ENCODE measurements at places on chromosomes 11 and 22. TPM values are rescaled to one million over a fixed set of nuclear protein-coding genes. Genes with fewer than 3 reads are reported as not detected.

GRCh38 chr11:62922653-62923431 is 1.7 kb upstream of the CHRM1 start:
- DNase-seq: no peak
- H3K36me3 ChIP-seq: no peaks in the 10 kb centered on the region
- H3K4me3 ChIP-seq: no peak overlapping the region
- H3K27me3 ChIP-seq: peaks cover 71% of the 10 kb centered on the region
- H3K4me1 ChIP-seq: peaks cover 20% of the 10 kb centered on the region

GRCh38 chr11:61549662-61550568 is 31.0 kb downstream of the SYT7 start:
- H3K36me3 ChIP-seq: no peaks in the 10 kb centered on the region
- DNase-seq: no peak
- no peak overlapping the region for H3K4me3 ChIP-seq
- no peak overlapping the region for H3K27ac ChIP-seq
- peaks cover 19% of the 10 kb centered on the region for H3K27me3 ChIP-seq
- no peaks in the 10 kb centered on the region for H3K4me1 ChIP-seq

DNA sequence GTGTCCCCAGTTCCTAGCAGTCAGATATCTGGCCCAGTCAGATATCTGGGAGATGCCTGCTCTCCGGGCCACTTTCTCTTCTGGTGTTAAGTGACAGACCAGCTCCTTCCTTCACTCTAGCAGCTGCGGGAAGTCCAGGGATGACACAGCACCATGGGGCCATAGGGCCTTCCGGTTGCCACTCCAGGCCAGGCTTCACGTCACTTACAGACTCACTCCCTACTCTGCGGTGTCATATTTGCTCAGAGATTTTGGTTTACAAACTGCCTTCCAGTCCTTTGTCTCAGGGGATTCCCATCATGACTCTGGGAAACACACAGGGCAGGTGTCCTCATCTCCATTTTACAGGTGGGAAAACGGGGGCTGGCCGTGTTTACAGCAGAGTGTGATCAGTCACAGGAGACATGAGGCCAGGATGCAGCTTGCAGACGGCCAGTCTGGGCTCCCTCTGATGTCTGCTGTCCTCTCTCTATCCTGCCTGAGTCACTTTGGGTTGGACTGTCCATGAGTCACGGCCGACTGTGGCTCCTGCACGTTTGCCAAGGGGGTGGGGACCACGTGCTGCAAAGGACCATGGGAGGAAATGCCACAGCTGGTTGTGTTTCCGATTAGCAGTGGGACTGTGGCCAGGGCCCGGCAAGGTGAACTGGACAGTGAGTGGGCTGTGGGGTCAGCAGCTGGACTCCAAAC is 8.2 kb upstream of the TBC1D22A start:
- H3K4me3 ChIP-seq: no peak overlapping the region
- peaks cover 4% of the 10 kb centered on the region for H3K36me3 ChIP-seq
- peak overlapping the region; percentile 75 for H3K27ac ChIP-seq
- no peak for DNase-seq

DNA sequence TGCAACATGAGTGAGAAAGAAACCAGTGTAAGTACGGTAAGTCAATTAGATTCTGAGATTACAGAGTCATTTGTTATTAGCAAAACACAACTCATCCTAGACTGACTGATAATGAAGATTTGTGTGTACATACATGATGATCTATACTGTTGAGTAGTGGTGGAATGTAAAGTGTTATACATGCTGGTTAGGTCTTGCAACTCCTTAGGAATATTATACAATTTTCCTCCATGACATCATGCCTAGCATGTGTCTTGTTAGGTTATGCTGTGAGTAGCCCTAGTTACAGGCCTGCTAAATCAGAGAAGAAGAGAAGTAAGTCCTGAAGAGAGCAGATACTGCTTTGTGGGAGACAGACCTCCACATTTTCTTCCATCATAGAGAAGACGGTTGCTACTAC is 880.6 kb downstream of the LUZP2 start:
- no peak for DNase-seq
- no peaks in the 10 kb centered on the region for H3K4me1 ChIP-seq
- no peaks in the 10 kb centered on the region for H3K27me3 ChIP-seq
- H3K27ac ChIP-seq: no peak overlapping the region

GRCh38 chr11:10514202-10514601 is 26.8 kb downstream of the RNF141 start:
- no peak for DNase-seq
- H3K27me3 ChIP-seq: no peaks in the 10 kb centered on the region
- H3K36me3 ChIP-seq: peaks cover 10% of the 10 kb centered on the region
- peaks cover 7% of the 10 kb centered on the region for H3K4me1 ChIP-seq

GRCh38 chr22:20159076-20159475 is 8.2 kb upstream of the CCDC188 start:
- no peak for DNase-seq
- no peaks in the 10 kb centered on the region for H3K36me3 ChIP-seq
- peaks cover 3% of the 10 kb centered on the region for H3K27me3 ChIP-seq
- no peak overlapping the region for H3K4me3 ChIP-seq

C22orf31 gene
- not detected for total RNA-seq

MMP13 gene
- total RNA-seq: not detected

GRCh38 chr11:118621071-118621783 is 13.8 kb downstream of the PHLDB1 start:
- no peak overlapping the region for H3K27ac ChIP-seq
- peak overlapping the region; percentile 37 for H3K4me3 ChIP-seq
- H3K27me3 ChIP-seq: peaks cover 16% of the 10 kb centered on the region
- H3K36me3 ChIP-seq: no peaks in the 10 kb centered on the region
- peaks cover 11% of the 10 kb centered on the region for H3K4me1 ChIP-seq

Data from activated CD4-positive, alpha-beta T cell treated with anti-CD3 and anti-CD28 coated beads, Interleukin-2, amount 10 ng/mL, durations not matched to agents 7 days and 5 days (primary cell).